ENCODE measurements at places on chromosomes 6 and 20.

GRCh38 chr6:26155061-26155930 is 68.1 kb downstream of the HFE start:
- no peak for DNase-seq

- DNase-seq: no peak
These were observed 179.8 kb downstream of the ERMARD start for GRCh38 chr6:169931261-169931660.

DNA sequence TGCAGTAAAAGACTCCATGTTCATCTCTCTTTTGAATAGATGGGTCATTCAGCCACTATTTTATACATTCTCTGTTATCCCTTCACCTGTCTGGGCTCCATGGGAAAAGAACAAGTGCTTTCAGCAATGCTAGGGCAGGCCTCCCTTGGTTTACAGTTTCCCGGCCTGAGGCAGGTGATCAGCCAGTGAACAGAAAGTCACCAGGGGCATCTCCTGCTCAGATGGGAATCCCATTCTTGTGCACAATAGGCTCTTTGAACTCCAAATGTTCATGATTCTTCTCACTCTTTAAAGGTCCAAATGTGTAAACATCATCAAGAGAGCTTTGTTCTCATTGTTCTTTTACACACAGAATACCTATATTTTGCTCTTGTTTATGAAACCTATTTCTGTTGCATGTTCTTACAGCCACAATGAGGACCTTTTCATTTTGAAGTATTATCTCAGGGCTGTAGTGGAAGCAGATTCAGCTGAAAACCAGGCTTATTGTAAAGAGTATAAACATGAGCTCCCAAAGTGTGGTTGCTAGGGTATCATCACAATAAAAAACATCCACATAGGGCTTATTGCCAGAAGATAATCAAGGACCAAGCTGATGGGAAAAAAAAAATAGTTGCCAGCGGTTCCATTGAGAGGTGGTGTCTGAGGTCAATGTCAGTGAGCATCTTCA is 267.1 kb upstream of the SGK1 start:
- no peak for DNase-seq

DNA sequence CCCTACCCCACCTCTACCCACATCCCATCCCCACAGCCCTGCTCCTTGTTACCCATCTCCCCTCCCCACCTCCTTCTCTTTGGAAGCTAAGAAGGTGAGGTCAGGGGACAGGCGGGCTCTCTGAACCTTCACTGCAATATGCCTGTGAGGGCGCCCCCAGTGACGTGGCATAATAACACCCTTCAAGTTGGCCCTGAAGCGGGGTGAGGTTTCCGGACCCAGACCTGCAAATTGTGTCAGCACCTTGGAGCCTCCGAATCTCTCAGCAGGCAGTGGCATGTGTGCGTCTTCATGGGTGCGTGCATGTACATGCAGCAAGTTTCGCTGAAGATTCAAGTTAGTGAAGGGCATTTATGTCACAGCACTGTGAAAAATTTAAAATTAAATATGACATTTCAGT is 114.6 kb downstream of the SOBP start:
- DNase-seq: no peak

- no peak for DNase-seq
These were observed 89.8 kb downstream of the SCAF8 start for GRCh38 chr6:154822947-154823558.

DNA sequence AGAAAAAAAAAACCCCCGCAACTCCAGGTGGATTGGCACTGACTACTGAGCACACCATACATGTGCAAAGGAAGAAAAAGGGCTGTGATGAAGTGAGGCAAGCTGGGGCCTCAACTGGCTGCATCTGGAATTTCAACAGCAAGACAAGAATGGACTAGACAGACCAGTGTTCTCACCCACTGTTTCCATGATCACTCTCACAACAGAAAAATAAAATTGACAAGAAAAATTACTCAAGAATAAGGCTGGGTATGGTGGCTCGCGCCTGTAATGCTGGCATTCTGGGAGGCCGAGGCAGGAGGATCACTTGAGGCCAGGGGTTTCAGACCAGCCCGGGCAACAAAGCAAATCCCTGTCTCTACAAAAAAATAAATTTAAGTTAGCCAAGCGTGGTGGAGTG is 18.8 kb downstream of the ZNF217 start:
- DNase-seq: no peak

DNA sequence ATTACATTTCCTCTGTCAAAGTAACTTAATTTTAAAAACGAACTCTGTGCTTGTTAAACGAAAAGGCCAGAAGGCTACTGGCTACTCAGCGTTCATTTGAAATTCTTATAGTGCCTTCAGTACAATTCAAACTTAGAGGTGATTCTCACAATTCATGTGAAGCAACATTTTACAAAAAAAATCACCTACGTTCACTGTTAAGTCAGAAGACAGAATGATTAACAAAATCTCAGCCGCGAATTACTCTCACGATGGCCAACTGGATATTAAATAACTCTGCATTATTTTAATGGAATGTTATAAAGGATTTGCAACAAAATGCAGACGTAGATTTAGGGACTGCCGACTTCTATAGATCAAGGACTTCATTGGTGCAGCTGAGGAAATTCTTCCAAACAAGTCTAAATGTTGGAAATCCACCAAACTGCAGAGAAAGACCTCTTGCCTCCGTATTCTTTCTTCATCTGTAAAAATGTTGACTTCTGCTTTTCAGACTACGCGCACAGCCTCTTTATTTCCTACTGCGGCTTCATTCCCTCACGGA is 1.6 kb upstream of the QKI start:
- no peak for DNase-seq

GRCh38 chr6:13813026-13813425 is 1.3 kb downstream of the MCUR1 start:
- no peak for DNase-seq

- DNase-seq: no peak
These were observed 34.6 kb upstream of the NKX2-2 start for GRCh38 chr20:21548390-21549035.

DNA sequence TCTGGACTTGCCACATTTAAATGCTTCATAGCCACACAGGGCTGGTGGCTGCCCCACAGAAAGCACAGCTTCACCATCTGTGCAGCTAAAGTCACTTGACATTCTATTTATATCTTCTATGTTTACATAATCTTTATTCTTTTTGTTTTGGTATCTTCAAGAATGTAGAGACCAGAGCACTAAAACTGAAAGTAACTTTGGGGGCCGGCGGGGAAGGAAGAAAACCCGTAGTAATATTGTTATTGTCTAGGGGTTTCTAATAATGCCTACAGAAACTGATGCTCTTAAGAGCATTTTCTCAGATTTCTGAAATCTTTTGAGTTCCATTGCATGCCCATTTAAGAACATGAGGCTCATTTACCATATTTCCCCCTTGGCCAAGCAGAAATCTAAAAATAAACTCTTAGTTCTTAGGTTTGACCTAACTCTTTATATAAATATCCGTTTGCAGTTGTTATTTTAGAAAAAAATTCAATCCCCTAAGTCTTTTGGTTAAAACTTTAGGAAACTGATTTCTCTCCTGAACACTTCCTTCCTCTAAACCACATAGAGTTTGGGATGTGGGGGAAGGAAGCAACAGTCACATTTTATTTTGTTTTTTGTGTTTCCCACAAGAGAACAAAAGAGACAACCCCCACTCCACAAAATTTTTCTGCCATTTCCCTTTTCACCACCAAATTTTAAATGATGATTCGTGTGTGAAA is 207.6 kb downstream of the OGFRL1 start:
- no peak for DNase-seq

GRCh38 chr6:2149361-2150006 is 95.9 kb downstream of the GMDS start:
- no peak for DNase-seq

DNA sequence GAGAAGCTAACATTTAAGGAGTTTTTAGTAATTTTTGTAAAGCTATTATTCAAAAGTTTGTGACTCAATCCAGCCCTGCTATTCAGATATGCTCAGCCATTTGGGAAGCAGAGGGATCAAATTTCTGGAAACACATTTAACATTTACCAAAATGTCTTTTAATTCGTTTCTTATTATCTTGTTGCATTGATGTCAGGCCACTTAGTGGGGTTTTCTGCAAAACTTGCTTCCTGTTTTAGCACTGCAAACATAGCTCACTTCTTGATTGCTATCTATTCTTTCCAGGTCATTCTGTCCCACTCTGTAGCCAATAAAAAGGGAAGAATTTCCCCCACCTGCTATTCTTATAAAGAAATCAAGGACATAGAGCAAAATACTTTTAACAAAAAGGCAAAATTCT is 176.9 kb upstream of the SUPT3H start:
- DNase-seq: no peak

DNA sequence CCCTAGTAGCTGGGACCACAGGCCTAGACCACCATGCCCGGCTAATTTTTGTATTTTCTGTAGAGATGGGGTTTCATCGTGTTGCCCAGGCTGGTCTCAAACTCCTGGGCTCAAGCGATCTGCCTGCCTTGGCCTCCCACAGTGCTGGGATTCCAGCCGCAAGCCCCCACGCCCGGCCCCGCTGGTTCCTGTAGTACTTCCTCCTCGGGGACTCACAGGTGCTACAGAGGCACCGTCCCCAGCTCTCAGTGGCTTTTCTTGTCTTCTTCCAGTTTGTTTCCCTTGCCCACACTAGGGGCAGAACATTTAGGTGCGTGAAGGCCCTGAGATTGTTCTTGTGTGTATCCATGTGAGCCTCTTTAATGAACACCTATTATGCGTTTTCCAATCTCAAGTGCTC is 773 bp upstream of the ZBP1 start:
- no peak for DNase-seq
